ENCODE measurements at places on chromosomes 4 and X.

GRCh38 chr4:155376387-155377268 is at the start of gene MAP9:
MAP9 (minus strand) TSS chr4:155376965; CDS start chr4:155375850, 1,115 bp downstream.
- no peaks in the 10 kb centered on the region for H3K27me3 ChIP-seq
- peak within 1 kb of the TSS; percentile 90 for H3K4me3 ChIP-seq
- H3K36me3 ChIP-seq: no peaks in the 10 kb centered on the region
- peak within 1 kb of the TSS; percentile 95 for H3K27ac ChIP-seq

GRCh38 chr4:159765382-159765781 is 662.5 kb downstream of the RAPGEF2 start:
- H3K36me3 ChIP-seq: no peaks in the 10 kb centered on the region
- H3K4me1 ChIP-seq: no peaks in the 10 kb centered on the region
- H3K27me3 ChIP-seq: no peaks in the 10 kb centered on the region
- H3K27ac ChIP-seq: no peak overlapping the region

- no peaks in the 10 kb centered on the region for H3K4me1 ChIP-seq
- no peaks in the 10 kb centered on the region for H3K36me3 ChIP-seq
- no peak for DNase-seq
- no peak overlapping the region for H3K4me3 ChIP-seq
- H3K27ac ChIP-seq: no peak overlapping the region
Observed at GRCh38 chrX:30965767-30966166, 76.7 kb upstream of the TAB3 start.

DNA sequence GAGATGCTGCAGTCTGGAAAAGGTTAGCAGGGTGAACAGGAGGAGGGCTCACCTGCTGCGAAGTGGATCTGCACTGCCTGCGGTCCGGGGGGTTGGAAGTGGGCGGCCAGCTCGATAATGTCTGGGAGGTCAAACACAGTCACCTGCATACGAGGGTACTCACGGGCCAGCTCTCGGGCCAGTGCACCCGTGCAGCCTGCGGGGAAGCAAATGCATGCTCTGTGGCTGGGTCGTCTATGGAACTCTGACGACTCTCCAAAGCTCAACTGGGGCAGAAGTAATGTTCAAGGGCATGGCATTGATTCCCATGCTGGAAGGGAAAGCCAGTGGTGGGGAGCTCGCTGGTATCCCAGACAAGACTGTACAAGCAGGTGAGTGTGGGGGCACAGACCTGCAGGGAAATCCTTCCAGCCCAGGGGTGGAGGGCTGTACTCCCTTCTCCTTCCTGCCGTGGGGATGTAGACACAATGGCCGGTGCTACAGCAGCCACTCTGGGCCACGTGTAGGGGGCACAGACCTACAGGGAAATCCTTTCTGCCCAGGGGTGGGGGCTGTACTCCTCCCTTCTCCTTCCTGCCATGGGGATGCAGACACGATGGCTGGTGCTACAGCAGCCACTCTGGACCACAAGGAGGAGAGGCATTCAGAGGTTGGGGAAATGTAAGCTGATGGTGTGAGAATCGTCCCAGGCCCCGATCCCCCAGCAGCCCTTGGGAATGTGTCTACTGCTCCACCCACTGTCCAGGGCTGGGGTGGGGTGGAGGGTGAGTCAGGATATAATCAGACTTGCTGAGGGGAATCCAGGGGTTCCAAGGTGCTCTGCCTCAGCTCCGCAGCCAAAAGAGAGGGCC is 26.2 kb upstream of the SLC25A6 start:
- H3K4me1 ChIP-seq: peaks cover 8% of the 10 kb centered on the region
- H3K27ac ChIP-seq: no peak overlapping the region
- H3K4me3 ChIP-seq: no peak overlapping the region

GRCh38 chr4:152150214-152150613 is 385.7 kb downstream of the FBXW7 start:
- no peaks in the 10 kb centered on the region for H3K27me3 ChIP-seq
- peaks cover 13% of the 10 kb centered on the region for H3K36me3 ChIP-seq
- peak overlapping the region; percentile 55 for H3K27ac ChIP-seq
- H3K4me3 ChIP-seq: no peak overlapping the region
- DNase-seq: no peak

DNA sequence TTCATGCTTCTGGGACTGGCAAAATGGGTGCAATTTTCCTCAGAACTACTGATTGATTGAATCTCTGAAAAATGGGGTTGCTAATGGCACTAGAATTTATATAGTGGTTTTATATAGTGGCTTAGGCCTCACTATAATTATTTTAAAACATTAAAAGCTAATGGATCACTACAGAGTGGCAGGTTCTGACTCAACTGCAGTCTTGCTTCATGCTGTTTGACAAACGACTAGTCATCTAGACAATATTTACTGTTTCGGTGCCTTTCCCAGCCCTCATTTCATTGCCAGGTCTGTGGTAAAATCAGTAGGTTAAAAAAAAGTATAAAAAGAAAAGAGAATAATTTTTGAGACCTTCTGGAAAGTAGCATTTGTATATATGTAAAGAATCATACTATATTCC is 352.8 kb upstream of the ATOH1 start:
- no peak for DNase-seq
- no peak overlapping the region for H3K4me3 ChIP-seq
- H3K27me3 ChIP-seq: no peaks in the 10 kb centered on the region
- no peaks in the 10 kb centered on the region for H3K4me1 ChIP-seq
- no peaks in the 10 kb centered on the region for H3K36me3 ChIP-seq

DNA sequence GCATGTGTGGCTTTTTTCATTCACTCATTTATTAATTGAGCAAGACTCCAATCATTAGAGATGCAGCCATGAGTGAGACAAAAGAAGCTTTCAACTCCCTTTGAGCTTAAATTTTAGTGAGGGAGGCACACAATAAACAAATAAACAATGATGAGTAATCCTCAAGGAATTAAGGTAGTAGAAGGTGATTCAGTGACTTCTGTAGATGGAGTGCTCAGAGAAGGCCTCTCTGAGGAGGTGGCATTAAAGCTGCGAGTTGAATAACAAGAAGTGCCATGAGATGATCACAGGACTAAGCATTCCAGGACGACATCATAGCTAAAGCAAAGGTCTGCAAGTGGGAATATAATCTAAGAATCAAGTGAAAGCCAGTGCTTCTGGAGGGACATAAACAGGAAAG is 77.6 kb downstream of the NWD2 start:
- H3K4me3 ChIP-seq: no peak overlapping the region
- no peak overlapping the region for H3K27ac ChIP-seq

GRCh38 chr4:87118826-87119225 is 101.6 kb downstream of the KLHL8 start:
- H3K4me1 ChIP-seq: peaks cover 15% of the 10 kb centered on the region
- H3K27ac ChIP-seq: no peak overlapping the region
- no peaks in the 10 kb centered on the region for H3K36me3 ChIP-seq
- no peaks in the 10 kb centered on the region for H3K27me3 ChIP-seq
- H3K4me3 ChIP-seq: no peak overlapping the region

DNA sequence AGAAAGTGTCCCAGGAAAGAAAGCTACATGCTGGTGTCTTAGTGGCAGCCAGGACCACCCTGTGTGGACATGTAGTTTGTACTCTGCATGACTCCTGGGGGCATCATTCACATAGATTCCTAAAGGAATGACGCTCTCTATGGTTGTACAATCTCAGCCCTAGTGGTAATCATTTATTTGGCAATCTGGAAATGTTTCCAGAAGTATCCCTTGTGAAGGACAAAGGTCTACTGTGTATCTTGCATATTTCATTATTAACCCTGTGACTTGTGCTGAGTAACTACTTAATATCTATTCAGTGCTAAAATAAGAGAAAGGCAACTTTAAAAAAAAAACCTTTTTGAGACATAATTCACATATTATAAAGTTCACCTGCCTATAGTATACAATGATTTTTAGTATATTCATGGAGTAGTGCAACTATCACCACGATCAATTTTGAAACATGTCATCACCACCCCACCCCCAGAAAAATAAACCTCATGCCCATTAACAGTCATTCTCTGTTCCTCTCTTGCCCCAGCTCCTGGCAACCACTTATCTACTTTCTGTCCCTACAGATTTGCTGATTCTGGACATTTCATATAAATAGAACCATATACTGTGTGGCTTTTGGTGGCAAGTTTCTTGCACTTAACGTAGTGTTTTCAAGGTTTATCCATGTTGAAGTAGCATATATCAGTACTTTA is 51.7 kb downstream of the SHROOM3 start:
- H3K4me1 ChIP-seq: no peaks in the 10 kb centered on the region
- no peak overlapping the region for H3K27ac ChIP-seq
- no peaks in the 10 kb centered on the region for H3K36me3 ChIP-seq
- no peak overlapping the region for H3K4me3 ChIP-seq
- peaks cover 2% of the 10 kb centered on the region for H3K27me3 ChIP-seq
